T-helper 17 cell (primary cell): ENCODE measurements at places on chromosomes 5 and 9.

DNA sequence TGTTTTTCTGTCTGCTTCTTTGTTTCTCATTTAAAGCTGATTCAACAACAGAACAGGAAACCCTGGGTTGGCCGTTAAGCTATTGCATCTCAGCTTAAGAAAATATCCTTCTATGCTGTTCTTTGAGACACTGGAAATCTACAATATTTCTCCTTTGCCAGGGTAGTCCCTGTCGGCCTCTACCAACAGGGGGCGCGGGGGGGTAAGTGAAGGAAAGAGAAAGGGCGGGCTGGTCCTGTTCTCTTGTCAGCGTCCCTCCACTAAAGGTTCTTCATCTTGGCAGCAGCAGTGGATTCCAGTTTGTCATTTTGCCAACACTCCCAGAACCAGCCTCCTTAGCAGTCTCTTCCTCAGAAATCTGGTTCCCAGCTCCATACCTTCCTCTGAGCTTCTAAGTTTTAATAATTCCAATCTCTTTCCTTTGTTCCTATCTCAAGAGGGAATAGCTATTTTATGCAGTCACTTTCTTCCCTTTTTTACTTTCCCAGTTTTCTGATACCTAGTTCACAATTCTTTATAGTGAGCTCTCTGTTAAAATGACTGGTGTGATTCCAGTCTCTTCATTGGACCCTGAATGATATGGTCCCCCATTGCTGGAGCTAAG, 222.3 kb downstream of the GLIS3 start:
- DNase-seq: no peak

DNA sequence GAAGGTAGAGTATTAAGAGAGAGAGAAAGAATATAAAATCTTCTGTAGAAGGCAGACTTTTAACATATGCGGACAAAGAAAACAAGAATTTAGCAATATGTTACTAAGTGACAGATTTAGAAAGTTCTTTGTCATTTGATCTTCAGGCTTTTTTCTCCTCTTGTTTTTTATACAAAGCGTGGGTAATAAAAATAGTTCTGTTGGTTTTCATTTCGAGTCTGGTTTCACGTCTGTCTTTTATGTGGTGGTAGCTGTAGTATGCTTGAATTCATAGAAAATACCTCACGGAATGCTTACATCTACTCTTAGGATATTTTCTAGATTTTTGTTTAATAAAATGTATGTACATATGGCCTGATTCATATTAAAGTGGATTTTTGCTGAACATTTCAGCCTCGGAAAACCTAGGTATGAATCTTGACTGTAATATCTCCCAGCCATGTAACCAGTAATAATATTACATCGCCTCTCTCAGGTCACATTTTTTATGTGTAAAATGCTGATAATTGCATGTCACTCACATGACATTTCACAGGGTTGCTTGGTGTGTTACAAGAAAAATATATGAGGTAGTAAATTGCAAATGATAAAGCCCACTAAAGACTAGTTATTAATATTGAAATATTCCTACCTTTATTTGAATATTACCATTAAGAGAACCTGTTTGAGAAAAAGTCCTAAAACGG, 72.5 kb upstream of the TAF11L2 start:
- DNase-seq: no peak

DNA sequence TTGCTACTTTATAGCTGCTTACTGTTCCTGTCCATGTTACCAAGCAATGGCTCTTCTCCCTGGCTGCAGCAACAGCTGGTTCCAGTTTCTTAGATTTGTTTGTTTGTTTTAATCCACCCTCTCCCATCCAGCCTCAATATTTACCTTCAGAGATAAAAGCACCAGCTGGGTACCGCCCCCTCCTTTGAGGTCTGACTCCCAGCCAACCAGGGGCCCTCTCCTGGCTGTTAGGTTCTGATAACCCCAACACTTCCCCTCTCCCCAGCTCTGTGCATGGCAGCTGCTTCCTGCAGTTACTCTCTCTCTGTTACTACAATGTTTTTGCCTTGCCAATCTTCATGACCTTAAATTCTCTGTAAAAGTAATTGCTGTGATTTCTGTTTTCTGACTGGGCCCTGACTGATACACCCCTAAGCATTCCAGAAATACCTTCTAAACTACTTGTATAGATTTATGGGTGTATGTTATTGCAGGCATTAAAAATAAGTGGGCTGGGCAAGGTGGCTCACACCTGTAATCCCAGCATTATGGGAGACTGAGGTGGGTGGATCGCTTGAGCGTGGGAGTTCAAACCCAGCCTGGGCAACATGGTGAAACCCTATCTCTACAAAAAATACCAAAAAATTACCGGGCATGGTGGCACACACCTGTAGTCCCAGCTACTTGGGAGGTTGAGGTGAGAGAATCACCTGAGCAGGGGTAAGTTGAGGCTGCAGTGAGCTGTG, 2.6 kb upstream of the GCNT1 start:
- DNase-seq: peak; percentile 25

- DNase-seq: no peak
Observed at GRCh38 chr5:24094081-24094679, 550.6 kb downstream of the CDH10 start.

DNA sequence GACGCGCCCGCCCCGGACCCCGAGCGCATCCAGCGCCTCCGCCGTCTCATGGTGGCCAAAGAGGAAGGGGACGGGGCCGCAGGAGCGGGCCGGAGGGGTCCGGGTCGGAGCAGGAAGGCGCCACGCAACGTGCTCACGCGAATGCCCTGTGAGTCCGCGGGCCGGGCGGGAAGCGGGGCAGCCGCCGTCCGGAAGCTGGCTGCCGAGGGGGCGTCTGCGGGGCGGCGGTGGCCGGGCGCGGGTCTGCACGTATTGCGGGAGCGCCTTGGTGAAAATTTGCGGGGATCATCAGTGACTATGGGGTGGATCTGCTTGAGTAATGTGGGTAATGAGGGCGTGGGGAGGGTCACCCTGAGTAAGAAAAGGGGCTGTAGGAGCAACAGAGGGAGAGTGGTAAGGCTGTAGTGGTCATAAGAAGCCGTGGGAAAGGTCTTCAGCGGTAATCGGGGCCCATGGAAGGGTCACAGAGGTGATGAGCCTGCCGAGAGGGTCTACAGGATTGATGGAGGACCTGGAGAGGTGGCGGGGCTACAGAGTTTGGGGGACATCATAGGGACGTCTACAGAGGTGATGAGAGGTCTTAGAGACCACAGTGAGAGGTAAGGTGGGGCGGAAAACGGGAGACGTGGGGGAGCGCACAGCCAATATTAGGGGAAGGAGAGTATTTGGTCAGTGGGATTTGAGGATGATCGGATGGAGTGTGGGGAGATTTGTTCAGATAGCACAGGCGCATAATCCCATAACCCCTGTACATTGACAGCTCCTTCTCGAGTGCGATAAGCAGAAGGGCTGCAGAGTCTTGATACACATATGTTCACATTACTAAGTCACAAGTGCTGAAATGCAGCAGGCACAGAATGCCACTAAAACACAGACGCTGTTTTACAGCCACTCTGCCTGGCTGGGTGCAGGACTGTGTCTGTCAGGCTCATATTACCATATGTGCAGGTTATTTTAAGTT, 819 bp downstream of the LSM11 start:
- peak; percentile 19 for DNase-seq

DNA sequence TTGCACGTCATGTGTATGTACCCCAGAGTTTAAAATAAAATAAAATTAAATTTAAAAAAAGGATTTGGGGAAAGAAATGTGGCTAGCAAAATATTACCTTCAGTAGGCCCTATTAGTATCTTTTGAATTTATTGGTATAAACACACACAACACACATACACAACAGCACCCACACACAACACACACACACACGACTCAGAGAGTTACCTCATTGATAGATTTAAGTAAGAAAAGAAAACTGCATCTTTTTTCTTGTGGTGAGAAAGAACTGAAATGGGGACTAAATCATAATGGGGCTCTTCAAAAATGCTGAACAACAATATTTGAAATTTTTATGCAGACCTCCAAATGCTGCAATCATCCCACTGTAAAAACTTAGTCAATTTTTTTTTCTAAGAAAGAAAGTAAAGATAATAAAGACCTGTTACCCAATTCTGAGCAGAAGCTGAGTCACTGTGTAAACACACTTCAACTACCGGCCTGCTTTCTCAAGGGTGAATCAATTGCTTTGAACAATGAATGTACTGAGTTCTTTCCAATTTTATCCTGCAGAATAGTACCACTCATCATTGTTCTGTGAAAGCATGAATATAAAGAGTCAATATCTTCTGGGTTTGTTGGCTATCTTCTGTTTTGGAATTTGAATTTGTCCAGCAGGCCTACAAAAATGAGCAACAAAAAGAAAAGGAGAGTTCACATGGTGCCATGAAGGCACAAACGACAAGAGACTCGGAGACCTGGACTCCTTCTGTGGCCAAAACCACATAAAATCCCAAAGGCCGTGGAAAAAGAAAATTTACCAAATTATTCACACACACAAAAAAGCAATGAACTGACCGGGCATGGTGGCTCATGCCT, 57.9 kb upstream of the CCNG1 start:
- no peak for DNase-seq

DNA sequence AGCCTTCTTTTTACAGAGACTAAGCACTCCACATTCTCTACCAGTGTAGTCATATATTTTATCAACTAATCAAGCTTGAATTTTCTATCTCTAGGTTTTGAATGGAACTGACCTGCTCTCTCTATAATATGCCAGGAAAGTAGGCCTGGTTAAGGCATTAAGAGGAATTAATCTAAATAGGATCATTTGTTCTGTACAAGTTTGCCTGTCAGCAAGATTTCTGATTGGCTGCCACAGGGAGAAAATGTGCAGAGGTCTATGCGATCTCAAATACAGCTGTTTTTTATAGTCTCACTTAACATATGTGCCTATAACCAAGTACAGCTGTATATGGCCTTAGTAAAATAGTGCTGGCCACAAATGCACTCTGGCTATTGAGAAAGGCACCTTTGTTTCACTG, 418.8 kb downstream of the KDM4C start:
- no peak for DNase-seq

- no peak for DNase-seq
Observed at GRCh38 chr9:108671794-108672193, 184.0 kb downstream of the ACTL7B start.

- no peak for DNase-seq
Observed at GRCh38 chr9:108744641-108745040, 111.1 kb downstream of the ACTL7B start.

- no peak for DNase-seq
Observed at GRCh38 chr5:43646992-43647391, 44.0 kb downstream of the NNT start.

GRCh38 chr5:150139334-150139733, 16.3 kb downstream of the PDGFRB start:
- no peak for DNase-seq

GRCh38 chr5:1247811-1248210, 22.6 kb downstream of the SLC6A18 start:
- DNase-seq: no peak

DNA sequence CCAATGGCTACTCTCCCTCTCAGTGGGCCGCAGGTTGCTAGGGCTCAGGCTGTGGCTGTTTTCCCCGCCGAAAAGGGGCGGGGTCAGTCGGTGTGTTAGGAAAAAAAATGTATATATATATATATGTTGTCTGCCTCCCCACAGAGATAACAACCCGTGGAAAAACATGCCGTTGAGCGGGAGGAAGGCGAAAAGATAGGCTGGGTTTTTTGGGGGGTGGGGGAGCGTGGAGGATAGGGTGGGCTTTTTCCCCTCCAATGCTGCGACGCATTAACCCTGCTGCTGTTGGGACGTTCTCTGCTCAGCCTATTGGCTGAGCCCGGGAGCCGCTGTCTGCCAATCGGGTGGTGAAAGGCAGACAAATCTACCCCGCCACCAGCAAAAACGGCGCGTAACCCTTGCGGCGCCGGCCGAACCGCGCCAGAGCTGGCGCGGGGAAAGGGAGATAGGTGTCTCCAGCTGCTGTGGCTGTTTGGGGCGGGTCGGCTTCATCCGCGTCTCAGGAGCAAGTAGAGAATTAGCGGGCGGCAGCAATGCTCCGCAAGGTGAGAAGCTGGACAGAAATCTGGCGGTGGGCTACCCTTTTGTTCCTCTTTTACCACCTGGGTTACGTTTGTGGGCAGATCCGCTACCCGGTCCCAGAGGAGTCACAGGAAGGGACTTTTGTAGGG, at the start of gene PCDHGC4:
TSS of gene PCDHGC4 (plus strand) at position 390 of the 671 bp plus-strand sequence. CDS start at position 534, 144 bp downstream.
- DNase-seq: no peak

DNA sequence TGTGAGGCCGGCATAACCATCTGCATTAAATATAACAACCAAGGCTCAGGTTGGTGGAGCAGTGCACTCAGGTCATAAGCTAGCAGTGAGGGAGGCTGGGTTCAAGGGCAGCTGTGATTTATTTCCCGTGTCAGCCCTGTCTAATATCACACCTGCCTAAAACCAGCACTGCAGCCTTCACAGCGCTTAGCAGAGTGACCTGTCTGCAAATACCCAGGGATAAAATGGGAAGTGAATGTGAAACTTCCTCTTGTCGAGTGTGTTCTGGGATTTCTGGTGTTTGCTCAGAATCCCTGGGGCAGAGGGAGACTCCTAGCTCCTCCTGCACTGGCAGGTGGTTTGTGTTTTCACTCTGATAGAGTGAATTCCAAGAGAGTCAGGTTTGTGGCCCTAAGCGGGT, 57.5 kb downstream of the ZNF510 start:
- no peak for DNase-seq

DNA sequence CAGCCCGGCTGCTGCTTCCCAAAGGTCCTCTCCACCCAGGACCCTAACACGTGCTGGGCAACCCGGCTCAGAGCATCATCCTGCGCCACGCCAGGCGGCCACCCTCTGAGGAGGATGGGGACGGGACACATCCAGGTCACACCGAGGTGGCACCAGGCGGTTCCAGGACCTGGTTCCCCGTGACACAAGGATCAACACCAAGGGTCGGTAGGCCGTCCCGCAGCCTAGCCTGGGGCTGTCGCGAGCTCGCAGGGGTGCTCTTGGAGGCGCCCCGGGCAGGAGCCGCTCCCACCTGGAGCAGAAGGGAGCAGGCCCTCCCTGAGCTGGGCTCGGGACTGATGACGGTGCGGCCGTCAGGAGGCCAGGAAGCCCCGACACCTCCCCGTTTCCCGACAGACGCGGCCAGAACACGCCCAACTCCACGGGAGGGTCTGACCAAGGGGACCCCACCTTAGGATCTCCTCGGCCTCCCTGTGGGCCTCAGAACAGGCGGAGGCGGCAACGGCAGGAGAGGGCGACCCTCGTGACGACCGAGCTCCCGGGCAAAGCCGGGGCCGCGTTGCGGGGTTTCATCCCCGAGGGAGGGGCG, 6.3 kb downstream of the EXD3 start:
- no peak for DNase-seq

GRCh38 chr9:21995006-21995665, 545 bp downstream of the CDKN2B-AS1 start:
- peak; percentile 64 for DNase-seq
